ENCODE measurements at places on chromosomes 5 and 9.

GRCh38 chr5:170183816-170184687, 48.7 kb upstream of the C5orf58 start:
- no peak for DNase-seq

DNA sequence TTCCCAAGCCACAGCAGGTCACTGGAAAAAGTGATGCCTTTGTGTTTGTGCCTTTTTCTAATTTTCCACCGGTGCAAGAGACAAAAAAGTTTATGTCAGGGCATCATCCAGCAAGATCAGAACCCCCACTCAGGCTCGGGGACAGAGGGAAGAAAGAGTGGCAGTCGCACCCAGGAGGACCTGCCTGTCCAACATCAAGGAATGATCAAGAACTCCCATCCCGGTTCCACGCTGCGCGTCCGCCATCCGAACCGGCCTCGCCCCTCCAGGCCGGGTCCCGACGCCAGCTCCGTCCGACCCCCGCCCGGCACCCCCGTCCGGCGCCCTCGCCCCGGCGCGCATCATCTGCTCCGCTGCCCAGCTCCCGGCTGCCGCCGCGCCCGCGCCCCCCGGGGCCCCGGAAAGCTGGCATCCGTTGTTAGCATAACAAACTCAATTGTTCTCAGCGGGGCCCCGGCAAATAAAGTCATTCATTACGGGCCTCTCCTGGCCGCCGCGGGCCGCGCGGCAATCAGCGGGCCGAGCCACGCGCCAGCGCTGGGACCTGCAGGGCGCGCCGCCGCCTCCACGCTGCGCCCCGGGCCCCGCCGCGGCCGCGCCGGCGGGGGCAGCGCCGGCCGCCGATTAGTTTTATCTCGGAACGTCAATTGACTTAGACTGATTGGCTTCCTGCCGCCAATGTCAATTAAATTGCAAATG, 48.1 kb downstream of the PAX5 start:
- no peak for DNase-seq

DNA sequence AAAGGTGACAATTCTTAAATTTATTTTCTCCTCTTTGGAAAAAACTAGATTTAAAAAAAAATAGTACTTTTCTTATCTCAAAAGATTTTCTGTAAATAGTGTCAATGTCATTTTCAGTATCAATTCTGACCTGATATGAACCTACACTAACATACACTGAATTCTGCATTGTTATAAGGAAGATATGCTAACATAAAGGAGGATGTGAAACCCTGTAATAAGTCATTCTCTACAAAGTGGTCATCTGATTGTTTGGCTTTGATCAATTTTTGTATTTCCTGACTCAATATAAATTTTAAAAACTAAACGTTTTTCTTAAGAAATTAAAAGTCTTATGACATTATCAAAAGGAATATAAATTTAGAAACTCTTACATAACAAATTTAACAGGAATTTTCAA, 233.6 kb upstream of the EDIL3 start:
- DNase-seq, result no peak

GRCh38 chr5:51731421-51732029, 348.3 kb downstream of the ISL1 start:
- DNase-seq, result no peak

DNA sequence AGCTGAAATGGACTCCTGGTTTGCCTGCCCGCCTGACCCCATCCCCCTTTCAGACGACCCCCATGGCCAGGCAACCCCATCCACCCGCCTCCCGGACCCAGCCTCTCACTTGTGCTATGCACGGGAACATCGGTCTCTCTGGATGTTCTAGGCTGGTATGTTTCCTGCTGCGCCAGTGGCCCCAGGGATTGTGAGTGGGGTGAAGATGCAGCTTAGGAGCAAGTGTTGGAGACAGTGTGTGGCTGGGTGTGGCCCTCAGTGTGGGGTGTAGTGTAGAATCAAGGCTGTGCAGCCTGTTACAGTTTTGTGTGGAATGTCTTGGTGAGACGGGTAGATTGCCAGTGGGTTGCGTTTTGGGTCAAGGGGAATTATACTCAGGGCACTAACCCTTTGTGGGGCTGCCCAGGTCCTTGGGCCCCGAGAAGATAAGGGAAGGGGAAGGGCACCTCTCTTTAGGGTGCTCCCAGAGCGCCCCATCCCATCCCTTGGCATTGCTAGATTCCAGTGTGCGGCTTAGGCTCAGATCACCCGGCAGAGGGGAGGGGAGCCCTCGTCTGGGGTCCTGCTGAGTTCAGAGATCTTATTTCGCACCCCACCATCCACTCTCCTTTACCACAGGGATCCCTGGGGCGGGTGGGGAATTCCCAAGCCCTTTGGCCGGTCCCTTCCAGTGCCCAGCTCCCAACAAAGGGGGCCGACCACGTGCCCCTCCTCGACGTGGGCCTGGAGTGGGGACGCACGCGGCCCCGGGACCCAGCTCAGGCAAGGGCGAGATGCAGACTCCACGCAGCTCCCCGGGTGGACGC, 4.6 kb downstream of the IER5L start:
- DNase-seq, result no peak

DNA sequence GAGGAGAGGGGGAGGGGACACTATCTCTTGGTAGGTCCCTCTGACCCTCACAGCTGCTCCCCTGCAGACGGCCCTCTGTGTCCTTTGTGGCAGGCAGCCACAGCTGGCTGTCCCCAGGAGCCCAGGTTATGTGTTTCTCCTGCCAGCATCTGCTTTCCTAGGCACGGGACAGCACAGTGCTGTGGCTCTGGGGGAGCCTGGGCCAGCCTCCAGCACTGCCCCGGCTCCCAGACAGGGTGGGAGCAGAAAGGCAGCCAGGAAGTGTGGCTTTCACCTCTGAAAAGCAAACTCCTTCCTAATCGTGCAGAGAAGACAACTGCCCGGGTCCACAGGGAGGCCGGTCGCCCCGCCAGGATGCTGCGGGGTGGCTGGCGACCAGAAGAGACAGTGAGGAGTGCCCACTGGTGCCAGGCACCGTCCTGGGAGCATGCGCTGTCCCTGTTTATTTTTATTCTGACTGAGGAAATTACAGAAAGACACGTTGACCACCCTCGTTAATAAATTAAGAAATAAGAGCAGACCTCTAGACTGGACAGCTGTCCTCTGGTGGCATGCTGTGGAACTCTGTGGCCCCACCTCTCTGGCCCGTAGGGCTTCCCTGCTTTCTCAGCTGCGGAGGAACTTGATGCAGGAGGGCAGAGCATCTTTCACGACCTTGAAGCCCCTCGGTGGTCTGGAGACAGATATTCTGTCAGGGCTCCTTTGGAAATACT, 240.3 kb downstream of the FANCC start:
- DNase-seq, result no peak
